ENCODE measurements at places on chromosomes 6 and 20.

- no peak for DNase-seq
These were observed 1013.8 kb upstream of the CITED2 start for GRCh38 chr6:140388192-140388802.

DNA sequence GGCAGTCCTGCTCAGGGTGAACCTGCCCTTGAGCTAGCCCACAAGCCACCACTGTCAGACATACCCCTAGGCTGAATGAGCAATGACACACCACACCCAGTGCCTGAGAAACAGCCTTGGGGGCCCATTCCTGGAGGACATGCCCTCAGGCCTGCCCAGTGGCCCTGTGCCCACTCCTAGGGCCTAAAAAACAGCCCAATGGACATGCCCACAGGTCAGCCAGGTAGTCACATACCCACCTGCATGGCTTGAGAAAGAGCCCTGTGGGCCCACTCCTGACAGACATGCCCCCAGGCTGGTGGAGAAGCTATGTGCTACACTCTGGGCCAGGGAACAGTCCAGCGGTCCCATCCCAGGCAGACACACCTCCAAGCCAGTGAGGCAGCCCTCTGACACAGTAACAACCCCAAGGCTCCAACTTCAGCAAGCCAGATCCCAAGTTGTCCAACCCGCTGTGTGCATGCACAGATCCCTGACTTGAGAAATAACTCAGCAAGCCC is 491.1 kb downstream of the KIF16B start:
- no peak for DNase-seq

GRCh38 chr20:44800391-44801046 is 9.8 kb downstream of the RIMS4 start:
- no peak for DNase-seq

- no peak for DNase-seq
These were observed 185.7 kb downstream of the SASH1 start for GRCh38 chr6:148528292-148528691.

GRCh38 chr6:116761779-116762178 is 3.7 kb downstream of the FAM162B start:
- DNase-seq, result no peak

GRCh38 chr20:38131588-38132121 is 33.4 kb downstream of the TGM2 start:
- DNase-seq, result no peak

- DNase-seq, result no peak
These were observed 94.2 kb upstream of the KCNK16 start for GRCh38 chr6:39416728-39417127.

DNA sequence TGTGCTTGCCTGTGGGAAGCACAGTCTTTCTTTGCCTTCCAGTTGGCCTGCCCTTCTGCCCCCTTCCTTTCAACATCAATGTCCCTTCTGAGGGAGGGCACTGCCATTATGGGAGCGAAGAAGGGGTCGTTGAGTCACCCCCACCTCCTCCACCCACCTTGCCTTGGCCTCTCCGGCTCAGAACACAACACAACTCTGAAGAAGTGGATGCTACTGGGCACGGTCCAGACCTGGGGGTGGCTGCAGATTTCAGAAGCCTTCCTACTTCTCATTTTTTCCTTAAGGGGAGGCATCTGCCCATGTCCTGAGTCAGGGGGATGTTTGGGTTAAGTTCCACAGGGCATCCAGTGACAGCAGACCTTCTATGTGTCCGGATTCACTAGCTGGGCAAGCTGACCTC is 72.1 kb downstream of the GFOD1 start:
- DNase-seq, result no peak

DNA sequence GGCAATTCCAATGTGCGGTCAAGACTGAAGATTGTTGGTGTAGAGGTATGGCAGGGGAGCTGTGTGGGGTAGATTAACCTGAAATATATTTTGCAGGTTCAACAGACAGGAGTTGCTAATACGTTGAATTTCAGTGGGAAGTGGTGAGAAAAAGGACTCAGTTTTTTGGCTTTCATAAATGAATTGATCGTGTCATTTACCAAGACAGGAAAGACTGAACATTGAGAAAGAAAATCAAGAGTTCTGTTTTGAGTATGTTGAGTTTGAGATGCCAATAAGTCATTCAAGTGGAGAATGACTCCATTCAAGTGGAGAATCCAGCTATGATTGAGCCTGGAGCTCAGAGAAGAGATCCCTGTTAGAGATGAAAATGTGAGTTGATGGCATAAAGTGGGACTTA is 31.1 kb downstream of the NFYA start:
- no peak for DNase-seq

DNA sequence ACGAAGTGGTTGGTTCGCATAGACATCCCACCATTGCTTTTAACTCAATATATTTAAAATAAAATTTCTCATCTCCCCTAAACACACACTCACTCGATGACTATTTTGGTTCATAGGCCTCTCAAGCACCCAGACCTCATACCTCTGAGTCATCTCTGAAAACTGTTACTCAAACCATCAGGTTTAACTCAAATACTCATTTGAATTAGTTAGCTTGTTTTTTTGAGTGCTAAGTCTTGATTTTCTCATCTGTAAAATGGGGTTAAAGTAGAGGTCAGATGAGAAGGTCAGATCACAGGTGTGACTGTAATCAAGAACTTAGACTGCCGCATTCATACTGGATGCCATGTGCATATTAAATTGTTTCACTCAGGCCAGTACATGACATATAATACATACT is 243.9 kb upstream of the TENT5A start:
- no peak for DNase-seq

GRCh38 chr20:10641893-10642292 is 31.9 kb downstream of the JAG1 start:
- no peak for DNase-seq

DNA sequence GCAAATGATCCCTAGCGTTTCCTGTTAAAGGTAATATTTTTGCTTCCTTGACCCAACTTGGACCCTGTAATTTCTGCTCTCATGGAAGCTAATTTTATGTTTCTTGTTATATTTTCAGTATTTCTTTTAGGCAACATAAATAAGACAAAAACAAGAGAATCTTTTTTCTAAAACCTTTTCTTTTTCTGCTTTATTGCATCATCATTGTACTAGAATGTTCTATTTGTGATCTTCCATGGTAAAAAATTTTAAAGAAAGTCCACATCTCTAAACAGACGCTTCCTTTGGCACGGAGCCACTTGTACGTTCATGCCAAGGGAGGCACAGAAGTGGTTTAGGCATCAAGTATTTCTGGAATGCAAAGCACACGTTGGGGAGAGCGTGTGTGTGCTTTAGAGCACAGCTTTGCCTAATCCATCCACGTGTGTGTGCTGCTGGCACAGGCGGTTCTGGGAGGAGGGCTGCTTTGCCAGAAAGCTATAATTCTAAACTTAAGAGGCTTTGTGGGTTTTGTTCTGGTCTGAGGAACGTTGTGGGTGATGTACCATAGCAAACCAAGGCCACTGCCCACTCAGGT is 98.3 kb downstream of the SASH1 start:
- DNase-seq, result no peak

- DNase-seq, result no peak
These were observed 90.4 kb downstream of the CARMIL1 start for GRCh38 chr6:25369433-25370177.

- no peak for DNase-seq
These were observed 904.3 kb upstream of the FLRT3 start for GRCh38 chr20:15241681-15242080.

DNA sequence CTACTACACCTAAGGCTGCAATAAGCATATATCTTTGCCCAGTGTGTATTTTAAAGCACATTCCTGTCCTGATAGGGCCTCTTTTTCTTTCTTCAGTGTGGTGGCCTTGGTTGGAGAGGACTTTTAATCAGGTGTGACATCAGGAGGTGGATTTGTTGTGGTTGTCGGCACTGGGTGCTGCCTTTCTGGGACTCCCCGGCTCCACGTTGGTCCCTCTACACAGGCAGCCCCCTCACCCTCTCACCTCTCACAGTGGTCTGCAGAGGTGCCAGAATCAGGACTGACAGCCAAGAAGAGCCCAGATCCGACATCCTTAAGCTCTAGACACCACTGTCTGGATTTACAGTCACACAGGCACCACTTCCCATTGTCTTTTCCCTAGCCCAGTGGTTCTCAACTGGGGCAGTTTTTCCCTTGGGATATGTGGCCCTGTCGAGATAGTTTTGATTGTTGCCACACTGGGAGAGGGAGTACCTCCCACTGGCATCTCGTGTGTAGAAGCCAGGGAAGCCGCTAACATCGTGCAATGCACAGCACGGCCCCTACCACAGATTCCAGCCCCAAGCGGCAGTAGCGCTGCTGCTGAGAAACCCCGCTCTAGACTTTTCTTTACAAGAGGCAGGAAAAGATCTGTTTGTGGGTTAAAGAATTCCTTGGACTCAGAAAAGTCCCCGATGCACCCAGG is 314.1 kb downstream of the QKI start:
- no peak for DNase-seq

DNA sequence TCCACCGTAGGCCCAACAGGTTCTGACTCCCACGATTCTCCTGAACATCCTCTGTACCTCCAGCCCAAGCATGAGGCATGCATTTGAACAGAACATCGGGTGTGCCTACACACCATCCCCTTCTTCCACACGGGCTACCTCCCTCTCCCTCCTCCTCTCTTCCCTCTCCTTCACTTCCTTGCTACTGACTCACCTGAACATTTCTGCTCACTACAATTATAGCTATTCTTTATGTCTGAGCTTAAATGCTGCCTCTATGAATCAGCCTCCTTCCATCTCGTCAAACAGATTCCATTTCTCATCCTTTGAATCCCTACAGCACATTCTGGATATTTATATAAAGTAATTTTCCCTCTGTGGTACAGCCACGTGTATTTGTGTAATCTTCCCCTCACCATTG is 71.4 kb upstream of the MYLIP start:
- no peak for DNase-seq

- no peak for DNase-seq
These were observed 308.9 kb upstream of the MMS22L start for GRCh38 chr6:97591955-97592354.

- no peak for DNase-seq
These were observed 25.7 kb upstream of the SIRT5 start for GRCh38 chr6:13548500-13549210.

DNA sequence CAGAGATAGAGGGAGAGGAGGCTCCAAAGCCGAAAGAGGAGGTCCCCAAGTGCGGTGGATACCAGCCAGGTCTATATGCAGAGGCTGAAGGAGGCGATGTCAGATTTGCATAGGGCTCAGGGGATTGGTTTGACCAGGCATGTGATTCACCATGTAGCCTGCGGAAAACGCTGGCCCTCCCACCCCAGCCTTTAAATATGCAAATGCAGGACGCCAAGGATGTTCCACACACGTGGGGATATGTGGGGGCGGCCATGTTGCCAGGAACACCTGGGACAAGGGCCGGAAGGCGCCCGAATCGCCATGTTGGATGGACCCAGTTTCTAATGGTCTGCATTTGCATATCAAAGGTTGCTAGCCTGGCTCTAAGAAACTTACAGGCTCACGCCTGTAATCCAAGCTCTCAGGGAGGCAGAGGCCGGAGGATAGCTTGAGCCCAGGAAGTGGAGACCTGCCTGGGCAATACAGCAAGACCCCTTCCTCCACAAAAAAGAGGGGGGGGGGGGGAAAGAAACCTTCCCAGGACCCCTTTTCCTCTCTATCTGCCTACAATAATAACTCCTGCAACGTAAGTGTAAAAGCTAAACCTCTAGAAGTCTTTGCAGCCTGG is 110.5 kb downstream of the TULP4 start:
- DNase-seq, result no peak
